ENCODE measurements at places on chromosomes 1 and 21.
A peak's percentile ranks its signal among the peaks of the same experiment; 100 is the strongest.

GRCh38 chr1:48040154-48040553, 43.0 kb upstream of the TRABD2B start:
- DNase-seq, result no peak

DNA sequence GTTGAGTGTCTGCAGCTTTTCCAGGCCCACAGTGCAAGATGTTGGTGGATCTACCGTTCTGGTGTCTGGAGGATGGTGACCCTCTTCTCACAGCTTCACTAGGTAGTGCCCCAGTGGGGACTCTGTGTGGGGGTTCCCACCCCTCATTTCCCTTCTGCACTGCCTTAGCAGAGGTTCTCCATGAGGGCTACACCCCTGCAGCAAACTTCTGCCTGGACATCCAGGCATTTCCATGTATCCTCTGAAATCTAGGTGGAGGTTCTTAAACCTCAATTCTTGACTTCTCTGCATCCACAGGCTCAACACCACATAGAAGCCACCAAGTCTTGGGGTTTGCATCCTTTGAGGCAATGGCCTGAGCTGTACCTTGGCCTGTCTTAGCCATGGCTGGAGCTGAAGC, 14.3 kb upstream of the DNM3 start:
- no peak for DNase-seq

GRCh38 chr1:196933531-196934189, 9.9 kb upstream of the CFHR2 start:
- no peak for DNase-seq

GRCh38 chr21:29817450-29817849, 122.3 kb downstream of the GRIK1 start:
- no peak for DNase-seq

DNA sequence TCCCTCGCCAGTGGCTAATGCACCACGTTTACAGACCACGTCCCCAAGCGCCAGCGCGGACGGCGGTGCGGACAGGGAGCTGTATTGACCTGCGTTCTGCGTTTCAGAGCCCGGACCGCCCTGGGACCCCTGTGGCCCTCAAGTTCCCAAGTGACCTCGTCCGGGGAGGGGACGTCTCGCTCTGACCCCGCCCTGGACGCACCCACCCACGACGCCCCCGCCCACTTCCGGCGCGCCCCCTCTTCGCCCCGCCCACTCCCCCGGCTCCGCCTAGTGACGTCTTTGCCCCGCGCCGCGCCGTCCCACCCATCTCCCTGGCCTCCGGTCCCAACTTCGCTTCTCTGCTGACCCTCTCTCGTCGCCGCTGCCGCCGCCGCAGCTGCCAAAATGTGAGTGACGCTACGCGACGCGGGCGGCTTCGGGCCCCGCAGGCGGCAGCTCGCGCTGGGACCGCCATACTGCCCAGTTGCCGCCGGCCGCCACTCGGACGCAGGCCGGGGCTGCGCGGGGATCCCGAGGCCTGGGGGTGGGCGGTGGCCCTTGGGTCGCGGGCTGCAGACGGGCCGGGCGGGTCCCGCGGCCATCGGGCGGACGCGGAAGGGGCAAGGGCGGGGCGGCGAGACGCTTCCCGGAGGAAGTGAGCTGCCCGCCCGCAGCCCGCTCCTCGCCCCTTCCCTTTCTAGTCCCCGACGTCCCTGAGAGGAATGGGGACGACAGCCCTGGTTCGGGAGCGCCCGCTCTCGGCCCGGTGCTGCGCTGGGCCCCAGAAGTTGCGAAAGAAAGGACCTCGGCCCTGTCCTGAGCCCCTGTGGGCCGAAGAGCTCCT, at the start of gene VAMP3:
VAMP3 (plus strand) TSS at position 300 of the 826 bp plus-strand sequence; CDS start at position 388, 88 bp downstream.
- DNase-seq, result peak; percentile 97

GRCh38 chr1:6646499-6647148, 22.0 kb downstream of the THAP3 start:
- peak; percentile 26 for DNase-seq

- DNase-seq, result no peak
These were observed 138.8 kb upstream of the TNR start for GRCh38 chr1:175882192-175882591.
